Activated CD4-positive, alpha-beta T cell treated with anti-CD3 and anti-CD28 coated beads, Interleukin-2, amount 10 ng/mL, durations not matched to agents 24 days and 14 days (primary cell): ENCODE measurements at places on chromosomes 11 and 22. TPM values are rescaled to one million over a fixed set of nuclear protein-coding genes. Genes with fewer than 3 reads are reported as not detected.

DNA sequence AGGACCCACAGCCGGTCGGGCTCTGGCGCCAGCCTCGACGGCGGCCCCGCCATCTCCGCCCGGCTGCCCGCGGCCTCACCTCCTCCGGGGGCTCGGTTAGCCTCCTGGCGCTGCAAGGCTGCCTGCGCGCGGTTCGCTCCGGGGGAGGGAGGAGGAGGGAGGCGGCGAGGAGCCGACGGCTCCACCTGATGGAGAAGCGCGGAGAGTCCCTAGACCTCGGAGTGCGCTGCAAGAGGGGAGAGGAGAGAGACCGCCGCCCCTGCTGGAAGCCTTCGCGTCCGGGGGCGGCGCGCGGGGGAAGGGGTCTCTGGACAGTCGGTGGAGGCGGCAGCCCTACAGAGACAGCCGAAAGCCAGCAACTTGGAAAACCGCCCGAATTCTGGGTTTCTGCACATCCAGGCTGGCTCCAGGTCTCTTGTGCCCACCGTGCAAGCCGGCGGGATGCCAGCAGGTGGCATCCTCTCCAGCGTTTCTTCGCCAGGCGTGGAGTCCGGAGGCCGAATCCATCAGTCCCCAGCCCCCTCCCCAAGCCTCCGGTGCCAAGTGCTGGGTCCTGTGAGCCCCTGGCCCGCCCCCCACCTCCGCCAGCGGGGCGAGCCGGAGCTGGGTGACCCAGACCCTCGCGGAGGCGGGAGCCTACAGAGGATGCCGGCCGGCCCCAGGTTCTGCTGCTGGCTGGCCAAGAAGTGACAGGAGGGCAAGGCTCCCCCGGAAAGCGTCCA lies 2.9 kb upstream of the KIRREL3 start:
- no peak for DNase-seq

GRCh38 chr11:46513934-46514342 lies 79.9 kb downstream of the AMBRA1 start:
- DNase-seq, result no peak

- no peak for DNase-seq
Observed at GRCh38 chr22:30079952-30080533, at the start of gene HORMAD2. Gene HORMAD2 (plus strand): TSS chr22:30080464. CDS start chr22:30093953, 13,489 bp downstream.

DNA sequence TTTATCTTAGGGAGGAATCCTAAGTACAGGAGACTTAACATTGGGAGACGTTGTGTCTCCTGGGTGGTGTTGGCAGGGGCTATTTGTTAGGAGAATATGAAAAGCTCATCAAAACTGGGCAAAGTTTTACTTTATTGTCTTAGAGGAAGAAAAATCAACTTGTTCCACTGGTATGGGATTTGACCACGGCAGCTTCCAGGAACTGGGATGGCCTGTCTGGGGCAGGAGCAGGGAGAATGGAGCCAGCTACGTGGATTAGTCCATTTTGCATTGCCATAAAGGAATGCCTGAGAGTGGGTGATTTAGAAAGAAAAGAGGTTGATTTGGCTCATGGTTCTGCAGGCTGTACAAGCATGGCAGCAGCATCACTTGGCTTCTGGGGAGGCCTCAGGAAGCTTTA lies 198.4 kb downstream of the ADAMTS15 start:
- DNase-seq, result no peak

The NCAM1 gene
- not detected in 2 replicates for total RNA-seq

The HEPN1 gene
- total RNA-seq, result not detected in 2 replicates

The IL18BP gene
- total RNA-seq, result 15.0 and 19.9 TPM in 2 replicates

The GLYATL2 gene
- not detected in 2 replicates for total RNA-seq

The C11orf42 gene
- not detected in 2 replicates for total RNA-seq

DNA sequence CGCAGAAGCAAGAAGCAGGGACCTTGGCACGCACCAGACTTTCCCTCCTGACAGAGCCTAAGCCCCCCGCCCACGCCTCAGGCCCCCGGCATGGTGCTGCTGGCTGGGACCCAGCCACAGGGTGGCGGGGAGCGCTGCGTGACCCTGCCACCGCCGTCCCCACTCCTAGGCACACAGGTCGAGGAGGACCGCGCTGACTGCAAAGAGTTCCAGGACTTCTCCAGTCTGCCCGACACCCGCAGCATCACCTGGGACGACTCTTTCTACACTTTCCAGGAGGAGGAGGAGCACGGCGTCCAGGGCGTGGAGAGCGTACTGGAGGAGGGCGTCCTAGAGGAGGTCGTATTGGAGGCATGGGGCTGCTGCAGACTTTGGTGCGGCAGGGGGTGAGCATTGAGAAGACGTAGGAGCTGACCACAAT lies 103.7 kb downstream of the TRIM51G start:
- no peak for DNase-seq

DNA sequence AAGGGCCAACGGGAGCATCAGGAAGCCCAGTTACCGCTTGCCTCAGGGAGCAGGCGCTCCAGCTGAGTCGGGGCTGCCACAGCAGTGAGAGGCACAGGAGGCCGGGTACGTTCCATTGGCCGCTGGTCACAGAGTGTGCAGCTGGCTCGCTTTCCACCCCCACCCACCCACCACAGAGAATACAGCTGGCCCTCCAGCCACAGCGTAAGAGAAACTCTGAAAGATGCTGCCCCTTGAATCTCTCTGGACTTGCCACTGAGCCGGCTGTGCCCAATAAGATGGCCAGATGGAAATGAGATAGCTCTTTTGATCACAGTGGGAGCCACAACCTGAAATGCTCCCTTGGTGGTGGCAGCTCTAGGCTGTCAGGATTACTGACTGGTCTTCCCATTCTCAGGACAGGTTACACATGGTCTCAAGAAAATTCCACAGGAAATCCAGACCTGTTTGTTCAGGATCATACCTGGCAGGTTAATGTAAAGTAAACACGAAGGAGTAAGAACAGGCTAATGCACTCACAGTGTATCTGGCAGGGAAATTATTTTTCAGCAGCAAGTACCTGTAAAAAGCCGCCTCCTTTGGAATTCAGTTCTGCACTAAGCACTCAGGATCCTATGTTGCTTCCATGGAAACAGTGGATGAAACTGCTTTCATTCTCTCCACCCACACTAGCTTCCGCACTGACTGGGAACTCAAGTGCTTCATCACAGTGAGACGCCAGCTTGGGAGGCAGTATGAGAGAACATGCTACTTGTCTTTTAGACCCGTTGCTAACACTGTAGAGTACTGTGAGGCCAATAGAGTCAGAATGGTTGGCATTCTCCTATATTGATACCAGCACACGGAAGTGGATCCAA lies 16.5 kb downstream of the SIAE start:
- no peak for DNase-seq

The OR5B21 gene
- total RNA-seq, result not detected in 2 replicates

DNA sequence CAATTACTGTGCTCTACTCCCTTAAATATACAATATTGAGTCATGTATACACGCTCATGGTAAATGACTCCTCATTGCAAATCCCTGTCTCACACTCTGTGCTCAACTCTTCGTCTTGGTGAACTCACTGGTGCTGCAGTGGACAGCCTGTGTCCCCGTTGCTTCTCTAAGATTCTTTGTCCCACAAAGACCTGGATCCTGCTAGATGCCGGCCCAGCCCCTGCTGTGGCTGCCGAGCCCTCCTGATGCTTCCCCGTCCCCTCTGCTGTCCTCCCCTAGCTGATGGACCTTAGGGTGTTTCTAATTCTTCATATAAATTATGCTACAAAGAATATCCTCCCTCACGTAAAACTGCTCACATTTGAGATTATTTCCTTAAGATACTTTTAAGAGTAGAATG lies 5.5 kb downstream of the APOL2 start:
- DNase-seq, result no peak

DNA sequence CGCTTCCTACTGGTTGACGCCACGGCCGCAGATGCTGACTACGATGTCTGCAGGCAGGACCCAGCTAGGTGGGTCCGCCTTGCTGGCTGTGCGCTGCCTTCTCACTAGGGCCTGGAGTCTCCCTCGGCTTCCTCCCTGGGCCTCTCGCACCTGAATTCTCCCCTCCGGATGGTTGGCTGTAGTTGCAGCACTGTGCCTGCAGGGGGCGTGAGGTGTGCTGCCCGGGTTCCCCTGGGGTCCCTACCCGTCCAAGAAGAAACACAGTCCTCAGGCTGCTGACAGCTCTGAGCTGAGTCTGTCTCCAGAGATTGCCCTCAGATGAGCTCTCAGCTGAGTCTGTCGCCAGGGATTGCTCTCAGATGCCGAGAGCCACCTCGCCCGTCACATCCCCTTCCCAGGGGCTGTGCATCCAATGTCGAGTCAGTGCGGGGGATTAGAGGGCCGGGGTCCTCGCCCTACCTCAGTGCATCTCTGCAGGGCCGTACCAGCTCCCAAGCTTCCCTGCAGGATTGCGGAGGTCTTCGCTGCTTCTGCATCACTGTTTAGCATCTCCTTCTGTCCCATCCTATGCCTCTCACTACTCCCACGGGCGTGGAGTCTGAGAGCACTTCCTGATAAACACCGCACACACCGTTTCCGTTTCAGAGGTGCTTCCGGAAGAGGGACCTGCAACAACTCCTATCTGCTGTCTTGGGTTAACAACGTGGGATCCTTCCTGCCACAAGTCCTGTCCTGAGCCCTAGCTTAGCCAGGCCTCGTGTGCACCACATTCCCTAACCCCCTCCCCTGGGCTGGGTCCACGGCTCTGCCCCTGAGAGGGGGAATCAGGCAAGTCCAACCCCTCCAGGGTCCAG lies 196.9 kb downstream of the CSNK2A3 start:
- peak; percentile 85 for DNase-seq

DNA sequence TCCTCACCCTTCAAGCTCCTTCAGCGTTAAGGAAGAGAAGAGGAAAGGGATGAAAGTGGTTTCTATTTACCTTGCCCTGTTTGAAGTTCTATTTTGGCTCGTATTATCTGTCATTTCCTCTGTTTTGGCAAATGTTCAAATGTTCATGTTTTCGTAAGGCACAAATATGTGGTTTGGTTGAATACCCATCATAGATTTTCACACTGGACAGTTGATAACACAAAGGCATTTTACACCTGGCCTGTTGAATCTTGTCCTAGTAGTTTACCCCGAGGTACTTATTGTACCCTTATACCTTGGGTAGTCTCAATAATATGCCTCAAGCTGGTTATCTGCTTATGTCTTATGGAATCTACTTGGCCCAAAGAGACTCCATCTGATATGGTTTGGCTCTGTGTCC lies 706.9 kb downstream of the METTL15 start:
- DNase-seq, result no peak

- DNase-seq, result no peak
Observed at GRCh38 chr11:15821451-15821850, 534.9 kb downstream of the SOX6 start.

DNA sequence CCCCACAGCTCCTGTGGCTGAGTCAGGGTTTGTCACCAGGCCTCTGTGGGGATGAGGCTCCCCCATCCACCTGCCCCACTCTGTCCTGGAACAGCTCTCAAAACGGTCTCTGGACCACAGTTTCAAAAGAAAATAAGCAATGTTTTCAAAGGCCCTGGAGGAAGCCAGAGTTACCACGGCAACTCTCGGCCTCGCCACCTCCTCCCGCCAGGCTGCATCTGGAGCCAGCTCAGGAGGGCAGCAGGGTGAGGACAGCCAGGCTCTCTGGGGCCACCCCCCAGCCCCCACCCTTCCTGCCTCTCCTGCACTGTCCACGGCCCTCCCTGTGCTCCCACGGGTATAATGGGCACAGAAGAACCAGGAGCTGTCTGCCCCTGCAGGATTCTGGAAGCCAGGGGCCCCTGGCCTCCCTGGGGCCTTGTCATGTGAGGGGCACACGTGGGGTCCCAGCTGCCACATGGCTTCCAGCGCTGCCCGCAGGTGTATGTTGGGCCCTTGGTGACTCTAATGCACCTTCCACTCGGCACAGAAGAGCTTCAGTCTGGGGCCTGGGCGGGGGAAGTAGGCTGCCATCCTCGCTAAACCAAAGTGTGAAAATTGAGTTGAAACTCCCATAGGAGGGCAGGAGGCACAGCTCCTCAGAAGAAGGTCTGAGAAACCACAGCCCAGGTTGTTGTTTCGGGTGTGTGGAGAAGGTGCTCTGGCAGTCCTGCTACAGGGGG lies 10.3 kb downstream of the CD81 start:
- no peak for DNase-seq

- no peak for DNase-seq
Observed at GRCh38 chr11:95074792-95075563, 8.3 kb downstream of the SRSF8 start.

The B4GALNT4 gene
- 3.9 and 4.1 TPM in 2 replicates for total RNA-seq

GRCh38 chr11:119266517-119267255 lies 50.2 kb downstream of the MCAM start:
- DNase-seq, result peak; percentile 64

GRCh38 chr22:47539374-47539773 lies 776.9 kb downstream of the TBC1D22A start:
- DNase-seq, result peak; percentile 28

GRCh38 chr11:109798521-109798920 lies 294.7 kb upstream of the ZC3H12C start:
- no peak for DNase-seq

- no peak for DNase-seq
Observed at GRCh38 chr11:102989379-102990047, 34.0 kb upstream of the MMP13 start.

- peak; percentile 84 for DNase-seq
Observed at GRCh38 chr22:21009638-21010425, 5.1 kb upstream of the P2RX6 start.

The APOL2 gene
- total RNA-seq, result 52.0 and 58.6 TPM in 2 replicates

DNA sequence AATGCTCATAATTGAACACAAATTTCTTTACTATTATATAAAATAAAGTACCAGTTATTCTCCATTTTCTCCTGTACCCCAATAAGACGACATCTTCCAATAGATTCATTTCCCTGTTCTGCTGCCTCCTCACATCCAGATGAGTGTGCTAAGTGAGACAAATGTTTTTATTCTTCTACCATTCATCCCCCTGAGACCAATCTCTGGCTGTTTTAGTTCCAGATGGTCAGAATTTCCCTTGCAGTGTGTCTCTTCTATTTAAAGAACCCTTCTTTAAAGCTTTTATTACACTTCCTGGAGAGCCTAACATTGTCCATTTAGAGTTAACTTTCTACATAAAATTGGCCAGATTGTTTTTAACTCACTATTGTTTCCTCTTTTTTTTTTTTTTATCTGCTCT lies 41.2 kb upstream of the GLYATL1 start:
- DNase-seq, result no peak

The THY1 gene
- 1.6 and 1.8 TPM in 2 replicates for total RNA-seq

DNA sequence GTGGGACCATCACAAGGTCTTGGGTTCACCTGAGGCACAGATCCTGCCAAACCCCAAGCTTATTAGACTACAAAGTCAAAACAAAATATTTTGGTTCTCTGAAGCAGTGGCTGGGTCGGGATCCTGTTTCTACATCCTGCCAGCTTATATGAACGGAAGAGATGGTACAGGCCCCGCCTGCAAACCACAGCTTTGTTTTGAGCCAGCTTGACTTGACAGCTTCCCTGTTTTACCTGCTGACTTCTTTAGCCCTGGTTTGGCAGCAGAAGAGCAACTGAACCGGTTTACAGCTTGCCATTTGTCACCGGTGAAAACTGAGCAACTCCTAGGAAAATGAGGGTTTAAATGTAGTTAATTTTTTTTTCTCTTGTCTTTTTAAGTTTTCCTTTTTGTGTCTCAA lies 11.4 kb downstream of the PACS1 start:
- peak; percentile 92 for DNase-seq

The P4HA3 gene
- total RNA-seq, result not detected in 2 replicates

DNA sequence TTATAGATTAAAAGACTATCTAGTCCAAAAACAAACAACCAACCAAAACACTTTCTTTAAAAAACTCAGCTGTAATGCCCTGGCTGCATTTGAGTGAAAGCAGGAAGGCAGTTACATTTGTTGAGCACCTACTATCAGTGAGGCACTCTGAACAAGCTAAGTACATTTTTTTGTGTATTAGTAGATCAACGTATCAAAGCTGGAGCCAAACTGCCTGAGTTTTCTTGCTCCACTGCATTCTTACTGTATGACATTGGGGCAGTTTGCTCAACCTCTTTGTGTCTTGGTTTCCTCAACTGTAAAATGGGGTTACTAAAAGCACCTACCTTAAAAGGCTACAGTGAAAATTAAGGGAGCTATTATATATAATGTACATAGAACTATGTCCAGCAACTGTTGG lies 22.0 kb downstream of the COA4 start:
- no peak for DNase-seq
